ENCODE measurements at places on chromosomes 7 and 10.

DNA sequence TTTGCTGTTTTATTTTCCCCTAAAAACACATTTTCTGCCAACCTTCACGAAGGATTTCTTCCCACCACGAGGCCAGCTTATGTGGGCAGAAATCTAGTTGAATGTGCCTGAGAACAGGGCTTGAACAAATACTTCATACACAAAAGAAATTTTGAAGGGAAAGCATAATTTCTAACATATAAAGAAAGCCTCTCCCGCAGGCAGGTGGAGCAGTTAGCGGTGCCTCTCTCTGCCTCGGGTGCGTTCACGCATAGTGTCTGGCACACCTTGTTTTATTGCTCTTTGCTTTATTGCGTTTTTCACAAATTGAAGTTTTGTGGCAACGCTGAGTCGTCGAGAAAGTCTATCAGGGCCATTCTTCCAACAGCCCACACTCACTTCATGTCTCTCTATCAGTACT, 7.0 kb upstream of the CSGALNACT2 start:
- DNase-seq = no peak

DNA sequence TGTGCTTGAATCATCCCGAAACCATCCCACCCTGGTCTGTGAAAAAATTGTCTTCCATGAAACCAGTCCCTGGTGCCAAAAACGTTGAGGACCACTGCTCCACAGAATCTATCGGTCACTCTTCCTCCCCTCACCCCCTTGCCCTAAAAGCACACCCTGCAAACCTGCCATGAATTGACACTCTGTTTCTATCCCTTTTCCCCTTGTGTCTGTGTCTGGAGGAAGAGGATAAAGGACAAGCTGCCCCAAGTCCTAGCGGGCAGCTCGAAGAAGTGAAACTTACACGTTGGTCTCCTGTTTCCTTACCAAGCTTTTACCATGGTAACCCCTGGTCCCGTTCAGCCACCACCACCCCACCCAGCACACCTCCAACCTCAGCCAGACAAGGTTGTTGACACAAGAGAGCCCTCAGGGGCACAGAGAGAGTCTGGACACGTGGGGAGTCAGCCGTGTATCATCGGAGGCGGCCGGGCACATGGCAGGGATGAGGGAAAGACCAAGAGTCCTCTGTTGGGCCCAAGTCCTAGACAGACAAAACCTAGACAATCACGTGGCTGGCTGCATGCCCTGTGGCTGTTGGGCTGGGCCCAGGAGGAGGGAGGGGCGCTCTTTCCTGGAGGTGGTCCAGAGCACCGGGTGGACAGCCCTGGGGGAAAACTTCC, 784 bp upstream of the SERPINE1 start:
- no peak for DNase-seq

DNA sequence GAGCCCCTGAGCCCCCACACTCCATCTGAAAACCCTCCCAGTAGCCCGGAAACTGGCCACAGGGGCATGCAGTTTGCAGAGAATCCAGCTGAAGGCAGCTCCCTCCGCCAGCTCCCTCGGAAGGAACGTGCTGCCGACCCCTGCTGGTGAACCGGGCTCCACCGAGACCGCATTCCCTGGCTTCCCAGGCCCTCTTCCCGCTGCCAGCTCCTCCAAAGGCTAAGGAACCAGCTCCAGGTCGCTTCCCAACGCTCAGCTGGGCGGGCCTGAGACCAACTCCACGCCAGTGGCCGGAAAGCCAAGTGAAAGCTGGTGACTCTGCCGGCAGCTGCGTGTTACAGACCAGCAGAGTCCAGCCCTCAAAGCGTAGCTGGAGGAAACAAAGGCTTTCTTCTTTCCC, 35.8 kb downstream of the GPER1 start:
- peak; percentile 49 for DNase-seq

GRCh38 chr7:123771256-123771655, 22.5 kb upstream of the WASL start:
- no peak for DNase-seq

GRCh38 chr7:77327067-77327931, 88.8 kb downstream of the GSAP start:
- DNase-seq = no peak

- no peak for DNase-seq
These were observed 178.3 kb downstream of the GRID1 start for GRCh38 chr10:86188326-86188725.

DNA sequence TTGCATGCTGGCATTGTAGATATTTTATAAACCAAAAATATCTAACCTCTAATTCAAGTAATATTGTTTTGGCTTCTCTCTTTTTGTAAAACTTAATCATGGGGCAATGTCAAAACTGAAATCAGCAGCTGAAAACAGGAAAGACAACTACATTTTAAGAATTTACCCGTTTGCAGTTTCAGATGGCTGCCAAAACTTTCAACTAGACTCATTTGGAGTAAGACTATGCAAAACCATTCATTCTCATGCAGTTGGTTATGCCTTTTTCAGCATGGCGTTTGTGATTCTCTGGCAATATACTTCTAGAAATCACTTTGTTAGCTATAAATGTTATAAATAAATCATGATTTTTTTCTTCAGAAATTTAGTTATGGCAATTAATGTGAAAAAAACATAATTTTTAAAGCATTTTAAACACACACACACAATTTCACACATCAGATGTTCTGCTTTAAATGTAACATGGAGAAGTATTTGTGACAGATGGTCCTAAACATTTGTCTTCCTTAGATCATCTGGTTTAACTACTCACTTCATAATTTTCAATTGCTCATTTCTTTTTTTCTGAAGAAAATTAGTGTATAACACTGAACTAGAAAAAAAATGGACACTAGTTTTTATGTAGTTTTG, 116.4 kb downstream of the ITGB8 start:
- DNase-seq = no peak

DNA sequence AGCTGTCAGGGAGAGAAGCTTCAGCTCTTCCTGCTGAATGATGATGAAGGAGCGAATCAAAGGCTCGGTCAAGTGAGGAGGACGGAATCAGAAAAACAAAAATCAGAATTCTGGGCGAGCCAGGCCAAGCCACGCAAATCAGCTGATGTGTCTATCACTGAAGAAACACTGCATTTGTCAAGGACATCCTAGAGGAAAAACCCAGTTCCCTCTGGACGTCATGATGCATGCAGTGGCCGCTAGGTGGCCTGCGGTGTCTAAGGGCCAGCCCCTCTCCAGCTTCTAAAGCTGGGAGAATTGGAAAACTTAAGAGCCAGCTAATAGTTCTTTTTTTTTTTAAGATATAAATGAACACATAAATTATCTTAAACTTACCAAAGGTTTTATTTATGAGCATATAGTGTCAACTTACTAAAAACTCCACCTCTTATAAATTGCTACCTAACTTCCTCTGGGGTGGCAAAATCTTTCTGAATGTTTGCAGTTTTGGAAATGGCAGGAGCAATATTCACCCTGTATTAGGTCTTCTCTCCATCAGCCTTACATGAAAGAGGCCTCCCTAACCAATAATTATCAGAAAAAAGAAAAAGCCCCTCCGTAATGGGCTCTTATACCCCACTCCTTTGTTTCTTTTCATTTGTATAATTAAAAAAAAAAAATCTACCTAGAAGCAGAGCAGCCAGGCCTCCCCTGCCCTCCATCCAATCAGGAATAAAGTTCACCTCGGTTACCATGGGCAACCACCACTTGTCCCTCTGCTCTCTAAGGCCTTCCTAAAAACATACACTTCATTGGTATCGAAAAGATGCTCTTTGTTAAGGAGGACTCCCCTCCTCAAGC, 186.8 kb downstream of the USP6NL start:
- DNase-seq = no peak

DNA sequence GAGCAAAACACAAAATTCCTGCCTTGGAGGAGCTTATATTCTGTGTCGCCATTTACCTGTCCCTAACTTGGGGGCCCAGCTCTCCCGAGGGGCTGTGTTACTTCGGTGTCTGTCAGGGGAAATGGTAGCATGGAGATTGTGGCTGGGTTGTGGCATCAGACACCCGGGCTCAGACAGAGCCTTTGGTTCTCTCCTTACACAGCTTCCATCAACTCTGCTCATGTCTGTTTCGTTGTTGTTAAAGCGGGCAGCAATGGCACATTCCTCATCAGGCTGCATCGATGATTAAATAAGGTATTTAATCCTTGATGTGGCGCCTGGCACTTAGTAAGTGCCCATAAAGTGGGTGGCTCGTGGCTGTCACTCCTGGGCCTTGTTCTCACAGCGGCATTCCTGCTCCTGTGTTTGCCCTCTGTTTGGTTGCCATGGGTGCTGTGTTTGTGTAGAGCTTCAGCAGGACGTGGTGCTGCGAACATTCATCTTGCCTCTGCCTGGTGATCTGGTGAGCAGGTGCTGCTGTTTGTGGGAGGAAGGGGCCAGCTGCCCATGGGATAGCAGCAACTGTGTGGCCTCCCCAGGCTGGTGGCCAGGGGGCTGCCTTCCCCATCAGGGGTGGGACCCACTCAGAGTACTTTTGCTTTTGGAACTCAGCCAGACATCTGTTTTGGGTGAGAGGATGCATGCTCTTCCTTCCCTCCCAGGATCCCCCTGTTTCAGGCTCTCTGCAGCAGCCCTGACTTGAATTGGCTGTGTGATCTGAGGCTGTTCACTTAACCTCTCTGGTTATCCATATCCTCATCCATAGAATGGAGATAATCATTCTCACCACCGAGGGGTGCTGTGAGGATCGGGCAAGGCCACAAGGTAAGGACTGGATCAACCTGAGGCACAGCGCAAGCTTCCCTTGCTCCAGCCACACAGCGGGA, 207.2 kb upstream of the SVIL start:
- no peak for DNase-seq

DNA sequence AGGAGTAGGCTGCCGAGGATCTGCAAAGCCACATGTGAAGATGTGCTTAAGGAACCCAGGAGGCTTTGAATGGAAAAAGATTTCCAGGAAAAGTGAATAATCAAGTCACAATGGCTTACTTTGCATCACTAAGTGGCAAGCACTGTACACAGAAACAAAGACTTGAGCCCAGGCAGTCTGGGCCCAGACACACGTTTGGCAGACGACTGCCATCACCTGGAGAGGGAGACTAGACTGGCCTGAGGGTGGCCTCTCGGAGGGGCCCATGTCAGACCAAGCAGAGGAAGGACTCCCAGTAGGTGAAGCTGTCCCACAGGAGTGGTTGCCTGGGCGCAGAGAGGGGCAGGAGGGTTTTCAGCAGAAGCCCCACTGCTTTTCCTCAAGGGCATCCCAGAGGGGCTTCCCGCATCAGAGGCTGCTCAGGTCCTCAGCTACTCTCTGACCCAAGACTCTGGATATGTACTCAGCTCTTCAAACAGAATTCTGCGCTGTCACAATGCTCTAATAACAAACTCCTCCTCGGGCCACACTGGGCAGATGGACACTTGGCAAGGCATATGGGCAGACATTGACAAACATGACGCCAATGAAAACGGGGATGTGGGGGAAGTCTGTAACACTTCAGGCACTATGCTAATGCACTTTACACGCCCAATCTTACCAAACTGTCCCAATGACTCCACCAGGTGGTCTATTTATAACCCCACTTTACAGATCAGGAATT, 27.9 kb upstream of the FRAT2 start:
- DNase-seq = no peak

DNA sequence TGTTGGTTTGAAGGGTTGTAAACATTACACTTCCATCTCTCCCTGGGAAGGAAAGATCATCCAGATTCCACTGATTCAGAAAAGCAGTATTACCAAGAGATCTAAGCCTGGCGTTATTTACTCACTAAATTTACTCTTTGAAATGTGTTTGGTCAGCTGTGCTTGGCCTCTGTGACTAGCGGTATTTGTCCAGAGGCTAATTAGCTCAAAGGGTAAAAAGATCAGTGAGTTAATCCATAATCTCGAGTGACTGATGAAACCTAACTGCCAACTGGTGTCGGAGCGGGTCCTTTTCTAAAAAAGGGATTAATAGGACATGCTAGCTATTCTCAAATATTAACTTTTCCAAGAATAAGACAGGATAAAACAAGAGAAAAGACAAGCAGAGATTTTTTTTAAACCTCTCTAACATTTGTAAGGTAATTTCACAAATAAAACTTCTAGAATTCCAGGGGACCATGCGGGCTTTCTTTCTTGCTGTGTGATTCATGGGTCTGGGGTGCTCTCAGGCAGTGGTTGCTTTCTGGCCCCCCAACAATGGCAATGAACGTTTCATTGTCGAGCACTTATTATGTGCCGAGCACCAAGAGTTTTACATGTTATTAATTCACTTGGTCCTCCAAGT, 247.3 kb upstream of the AOAH start:
- DNase-seq = no peak

DNA sequence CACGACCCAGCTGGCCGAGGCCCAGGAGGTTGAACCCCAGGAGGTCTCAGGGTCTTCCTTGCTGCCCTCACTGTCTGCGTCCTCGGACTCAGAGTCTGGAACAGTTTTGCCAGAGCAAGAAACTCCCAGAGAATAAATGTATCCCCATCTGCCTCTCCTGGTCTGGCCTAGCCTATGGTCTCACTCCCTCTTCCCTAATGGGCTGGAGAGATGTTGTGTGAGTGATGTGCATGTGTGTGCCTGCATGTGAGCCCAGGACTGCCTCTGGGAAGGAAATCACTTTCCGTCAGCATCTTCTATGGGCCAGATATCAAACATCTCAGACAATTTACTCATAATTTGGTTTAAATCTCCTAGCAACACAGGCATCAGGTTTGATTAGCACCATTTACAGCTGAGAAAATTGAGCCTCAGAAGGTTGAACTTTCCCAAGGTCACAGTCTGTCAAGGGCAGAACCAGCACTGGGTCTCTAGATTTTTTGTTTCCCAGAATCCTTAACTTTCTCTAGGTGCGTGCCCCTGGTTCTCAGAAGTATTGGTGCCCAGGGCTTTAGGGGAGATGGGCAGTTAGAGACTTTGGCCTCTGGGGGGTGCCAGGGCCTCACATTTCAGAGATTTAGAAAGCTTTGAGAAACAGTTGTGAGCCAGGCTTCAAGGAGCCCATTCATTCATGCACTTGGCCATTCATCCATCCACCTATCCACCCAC, 4.9 kb downstream of the TMEM270 start:
- DNase-seq = no peak

DNA sequence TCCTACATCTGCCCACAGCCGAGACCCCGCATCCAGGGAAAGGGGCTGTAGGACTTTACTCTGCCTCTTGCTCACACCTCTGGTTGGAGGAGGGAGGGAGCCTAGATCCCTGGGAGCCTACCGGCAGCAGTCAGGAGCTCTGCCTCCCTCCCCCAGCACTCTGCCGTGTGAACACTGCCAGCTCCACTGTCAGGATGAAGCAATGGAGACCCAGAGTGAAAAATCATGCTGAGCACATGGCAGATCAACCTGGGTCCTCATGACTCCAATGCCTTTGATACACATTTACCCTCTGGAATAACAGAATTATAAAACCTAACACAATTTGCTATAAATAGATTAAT, 477.7 kb downstream of the TNS3 start:
- no peak for DNase-seq

DNA sequence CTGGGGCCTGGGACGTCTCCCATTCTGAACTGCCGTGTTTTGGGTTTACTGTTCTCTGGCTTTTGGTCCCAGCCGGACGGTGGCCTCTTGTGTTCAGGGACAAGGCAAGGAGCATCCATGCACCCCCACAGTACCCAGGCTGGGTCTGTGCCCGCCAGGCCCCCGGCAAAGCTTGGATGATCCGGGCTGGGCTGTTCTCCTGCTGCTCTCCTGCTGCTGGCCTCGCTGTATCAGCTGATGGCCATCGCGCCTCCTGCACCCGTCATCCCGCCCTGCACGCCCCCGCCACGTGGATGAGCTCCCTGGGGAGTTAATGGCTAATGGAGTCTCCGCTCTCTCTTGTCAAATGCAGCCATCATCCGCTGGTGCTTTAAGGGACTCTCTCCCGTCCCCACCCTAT, 14.9 kb upstream of the PSMG3 start:
- DNase-seq = no peak

Data from left renal pelvis (tissue), 4 donors.